ENCODE measurements at places on chromosomes 1 and 21.
A peak's percentile ranks its signal among the peaks of the same experiment; 100 is the strongest.

GRCh38 chr1:36231191-36231590, 6.9 kb downstream of the THRAP3 start:
- no peak for DNase-seq

DNA sequence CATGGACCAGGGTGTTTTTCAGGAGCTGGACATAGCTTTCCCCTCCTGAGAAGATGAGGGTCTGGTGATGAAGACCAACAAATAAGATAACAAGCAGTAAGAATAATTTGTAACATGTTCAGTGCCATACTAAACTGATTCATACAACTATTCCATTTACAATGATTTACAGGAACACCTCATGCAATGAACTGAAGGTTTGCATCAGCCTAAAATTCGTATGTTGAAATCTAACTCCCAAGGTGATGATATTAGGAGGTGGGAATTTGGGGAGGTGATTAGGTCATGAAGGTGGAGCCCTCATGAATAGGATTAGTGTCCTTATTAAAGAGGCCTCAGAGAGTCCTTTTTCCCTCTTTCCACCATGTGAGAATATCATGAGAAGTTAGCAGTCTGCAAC, 15.9 kb upstream of the NIBAN1 start:
- DNase-seq: no peak

DNA sequence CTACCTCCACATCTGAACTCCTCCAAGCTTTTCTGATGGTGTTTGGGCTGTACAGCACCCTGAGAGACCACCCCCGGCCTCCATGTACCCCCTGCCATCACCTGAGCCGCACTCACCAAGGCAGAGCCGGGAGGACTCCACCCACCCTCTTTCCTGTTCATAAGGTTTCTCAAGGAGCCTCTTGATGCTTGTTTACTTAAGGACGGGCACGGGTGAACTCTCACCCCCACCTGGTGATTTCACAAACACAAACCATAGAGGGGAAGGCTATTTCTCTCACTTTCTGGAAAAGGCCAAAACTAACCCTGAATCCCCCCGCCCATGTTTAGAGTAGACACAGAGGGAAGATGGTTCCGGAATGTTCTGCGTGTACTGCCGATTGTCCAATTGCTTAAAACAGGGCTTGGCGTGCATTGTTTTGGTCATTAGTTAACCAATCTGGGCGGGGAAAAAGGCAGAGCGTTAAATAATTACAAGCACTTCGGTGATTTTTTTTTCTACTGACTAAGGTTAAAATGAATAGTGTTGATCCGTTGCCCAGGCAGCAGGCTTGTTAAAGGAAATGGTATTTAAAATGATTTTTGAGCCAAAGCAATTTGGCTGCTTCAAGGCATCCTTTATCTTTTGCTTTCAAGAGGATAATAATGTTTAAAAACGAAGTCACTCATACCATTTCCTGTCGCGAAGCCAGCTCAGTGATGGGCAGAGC, 279.8 kb upstream of the VAMP3 start:
- peak; percentile 97 for DNase-seq

DNA sequence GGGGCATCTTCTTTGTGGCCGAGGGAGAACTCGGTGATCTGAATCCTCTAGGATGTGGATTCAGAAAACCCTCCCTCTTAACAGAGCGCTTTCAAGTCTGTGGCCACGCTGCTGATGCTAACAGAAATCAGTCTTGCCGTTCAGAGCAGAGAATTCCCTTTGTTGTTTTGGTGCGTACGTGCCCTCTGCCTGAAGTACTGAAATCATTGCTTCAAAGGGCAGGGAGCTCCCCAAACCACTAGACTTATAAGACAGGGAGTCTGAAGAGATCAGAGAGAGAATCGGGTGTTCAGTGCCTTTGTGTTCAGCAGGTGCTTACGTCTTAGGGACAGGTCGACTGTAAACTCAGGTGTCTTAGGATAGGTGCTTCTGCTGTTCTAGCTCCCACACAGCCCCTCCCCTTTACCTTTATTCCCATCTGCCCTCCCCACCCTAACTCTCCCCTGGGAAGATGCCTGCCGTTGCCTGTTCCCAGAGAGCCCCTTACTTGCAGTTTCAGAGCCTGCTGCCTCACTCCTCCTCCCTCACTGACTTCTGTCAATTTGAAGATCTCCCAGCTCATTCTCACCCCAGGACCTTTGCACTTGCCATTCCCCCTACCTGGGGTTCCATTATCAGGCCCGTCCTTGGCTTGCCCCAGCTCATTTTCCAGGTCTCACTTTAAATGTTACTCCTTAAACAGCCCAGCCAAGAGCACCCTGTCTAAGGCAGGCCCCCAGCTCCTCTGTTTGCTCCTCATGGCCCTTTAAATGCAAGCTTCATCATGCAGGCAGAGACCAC, 143.0 kb downstream of the CAMTA1 start:
- DNase-seq: no peak

GRCh38 chr1:9475061-9475627, 64.1 kb upstream of the SLC25A33 start:
- DNase-seq: no peak

- DNase-seq: no peak
Observed at GRCh38 chr1:40361201-40361600, 12.3 kb upstream of the SMAP2 start.

- no peak for DNase-seq
Observed at GRCh38 chr1:115288591-115289198, 49.4 kb downstream of the NGF start.

DNA sequence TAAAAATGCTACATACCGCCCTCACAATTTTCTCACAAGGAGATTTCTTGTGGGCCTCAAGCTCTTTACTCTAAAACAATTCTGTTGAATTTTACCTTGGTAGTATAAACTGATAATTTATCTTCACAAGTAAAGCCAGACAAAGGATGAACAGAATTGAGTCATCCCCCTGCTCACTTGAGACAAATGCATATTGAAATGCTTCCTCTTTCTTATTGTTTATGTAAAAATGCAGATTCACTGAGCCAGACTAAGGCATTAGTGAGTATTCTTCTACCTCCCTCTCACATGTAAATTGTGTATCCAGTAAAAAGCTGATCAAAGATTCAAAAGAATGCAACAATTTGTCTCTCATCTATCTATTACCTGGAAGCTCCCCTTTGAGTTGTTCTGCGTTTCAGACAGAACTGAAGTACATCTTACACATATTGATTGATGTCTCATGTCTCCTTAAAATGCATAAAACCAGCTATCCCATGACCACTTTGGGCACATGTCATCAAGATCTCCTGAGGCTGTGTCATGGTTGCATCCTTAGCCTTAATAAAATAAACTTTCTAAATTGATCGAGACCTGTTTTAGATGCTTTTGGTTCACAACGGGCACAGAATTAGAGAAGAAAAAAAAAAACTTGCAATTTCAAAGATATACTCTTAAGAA, 743.1 kb upstream of the B3GALT2 start:
- DNase-seq: no peak

DNA sequence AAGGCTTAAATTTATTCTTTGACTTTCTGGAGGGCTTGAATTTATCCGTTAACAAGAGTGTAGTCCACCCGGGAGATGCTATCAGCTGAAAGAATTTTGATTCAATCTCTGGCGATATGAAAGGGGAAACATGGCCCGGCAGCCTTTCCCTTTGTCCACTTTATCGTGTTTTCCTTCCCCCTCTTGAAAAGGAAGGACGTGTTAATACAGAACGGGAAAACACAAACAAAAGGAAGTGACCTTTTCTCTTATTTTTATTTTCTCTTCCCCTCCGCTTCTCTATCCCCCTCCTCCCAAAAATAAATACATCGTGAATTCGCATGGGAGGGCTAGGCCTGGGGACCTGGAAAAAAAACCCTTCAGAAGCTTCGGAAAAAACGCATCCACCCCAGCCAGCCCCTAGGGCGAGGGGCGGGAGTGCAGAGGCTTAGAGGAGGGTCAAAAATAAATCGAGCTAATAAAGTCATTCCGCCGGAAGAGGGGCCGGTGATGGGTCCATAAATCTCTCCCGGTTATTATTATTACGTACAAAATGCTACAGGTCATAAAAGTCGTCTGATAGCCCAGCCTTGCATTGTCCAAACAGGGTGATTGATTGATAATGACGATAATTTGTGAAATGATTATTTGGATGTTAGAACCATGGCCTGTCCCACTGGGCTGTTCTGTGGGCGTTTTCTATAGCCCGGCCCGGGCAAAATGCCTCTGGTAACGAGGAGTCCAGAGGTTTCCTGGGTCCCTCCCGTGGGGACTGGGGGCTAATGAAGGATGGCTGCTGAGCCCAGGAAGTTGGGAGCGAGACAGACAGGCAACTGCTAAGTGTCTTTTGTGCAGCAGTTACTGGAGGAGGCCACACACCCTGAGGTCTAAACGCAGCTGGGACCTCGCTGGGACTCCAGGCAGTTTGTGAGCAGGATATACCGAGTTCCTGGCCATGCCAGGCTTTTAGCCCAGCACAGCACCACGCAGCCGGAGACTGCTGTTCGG, 179.4 kb downstream of the PRDM16 start:
- no peak for DNase-seq

DNA sequence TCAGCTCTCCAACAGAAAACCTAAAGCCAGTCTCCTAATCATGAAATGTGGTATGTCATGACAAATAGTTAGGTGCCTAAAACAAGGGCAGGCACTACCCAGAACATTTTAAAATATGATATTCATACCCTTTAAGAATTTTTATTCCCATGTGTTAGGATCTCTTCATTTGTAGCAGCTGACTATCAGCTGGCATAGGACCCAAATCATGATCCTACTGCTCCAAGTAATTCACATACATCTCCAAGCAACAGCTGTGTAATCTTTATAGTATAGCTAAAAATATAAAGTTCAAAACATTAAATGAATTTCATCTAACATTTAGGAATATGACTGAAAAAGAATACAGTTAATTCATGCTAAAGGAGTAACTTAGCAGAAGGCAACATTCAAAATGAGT, 57.5 kb downstream of the ENAH start:
- no peak for DNase-seq
